Cerebellum (tissue), 4 donors: ENCODE measurements at places on chromosomes 1 and 21. TPM values are rescaled to one million over a fixed set of nuclear protein-coding genes. Genes with fewer than 3 reads are reported as not detected.

TRIM17 gene
- 4.0 TPM for total RNA-seq

FAM131C gene
- total RNA-seq = 1.8 TPM

IL12RB2 gene
- total RNA-seq = 1.3 TPM

ATF6 gene
- 29.0 TPM for total RNA-seq

CD34 gene
- 2.8 TPM for total RNA-seq

UBXN10 gene
- 2.6 TPM for total RNA-seq

DNA sequence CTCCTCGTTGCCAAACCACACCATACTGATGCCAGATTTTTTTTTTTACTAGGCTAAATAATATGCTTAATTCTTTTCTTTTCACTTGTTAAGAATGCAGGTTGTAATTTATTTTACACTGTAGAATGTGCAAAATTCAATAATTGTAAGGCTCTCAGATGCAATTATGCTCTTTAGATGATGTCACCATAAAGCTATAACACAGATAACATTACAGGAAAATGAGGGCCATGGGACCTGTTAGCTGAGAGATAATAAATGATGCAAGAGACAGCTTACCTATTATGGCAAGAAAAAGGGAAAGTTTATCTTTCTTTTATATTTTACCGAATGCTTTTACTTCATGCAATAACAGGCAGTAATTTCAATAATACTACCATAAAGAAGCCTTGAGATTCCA, 35.4 kb downstream of the CHRM3 start:
- DNase-seq = no peak

- DNase-seq = no peak
Measured at GRCh38 chr1:41359211-41360073, 1.8 kb upstream of the FOXO6 start.

- no peak for DNase-seq
Measured at GRCh38 chr1:5403935-5404334, 588.3 kb downstream of the NPHP4 start.

DNA sequence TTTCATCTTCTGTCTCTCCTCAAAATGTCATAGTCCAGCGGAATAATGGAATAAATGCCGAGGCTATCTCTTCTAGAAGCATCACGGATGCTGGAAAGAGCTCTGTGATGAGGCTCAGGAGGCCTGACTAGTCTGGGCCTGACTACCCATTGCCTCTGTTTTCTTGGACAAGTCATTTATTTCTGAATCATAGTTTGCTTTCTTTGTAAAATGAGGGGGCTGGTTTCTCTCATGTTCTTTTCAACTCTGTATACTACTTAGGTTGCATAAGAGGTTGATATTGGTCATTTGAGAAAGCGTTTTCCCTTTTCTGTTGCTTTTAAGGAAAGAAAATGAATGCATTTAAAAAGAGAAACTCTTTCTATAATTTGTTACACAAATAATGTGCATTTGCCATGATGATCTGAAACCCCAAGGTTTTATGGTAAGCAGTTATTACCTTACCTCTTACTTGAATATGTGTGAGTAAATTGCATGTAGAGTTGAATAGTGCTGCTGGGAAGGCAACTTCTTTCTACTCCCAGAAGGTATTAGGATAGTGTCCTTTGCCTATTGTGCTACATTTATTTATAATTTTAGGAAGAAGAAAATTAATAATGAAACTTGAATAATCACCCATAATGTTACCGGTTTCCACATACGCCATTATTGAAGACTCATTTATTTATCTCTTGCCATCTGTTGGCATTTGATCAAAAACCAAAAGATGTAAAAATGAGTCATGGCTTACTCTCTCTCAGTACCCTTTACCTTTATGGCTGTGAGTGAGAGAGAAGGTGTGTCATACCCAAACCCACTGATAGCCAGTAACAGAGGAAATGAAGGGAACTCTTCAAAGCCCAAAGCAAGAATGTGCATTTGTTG, 179.1 kb downstream of the FASLG start:
- no peak for DNase-seq

GRCh38 chr1:178692564-178693327, 32.3 kb upstream of the RALGPS2 start:
- DNase-seq = no peak

- no peak for DNase-seq
Measured at GRCh38 chr1:29124366-29125236, 898 bp upstream of the TMEM200B start.

DNA sequence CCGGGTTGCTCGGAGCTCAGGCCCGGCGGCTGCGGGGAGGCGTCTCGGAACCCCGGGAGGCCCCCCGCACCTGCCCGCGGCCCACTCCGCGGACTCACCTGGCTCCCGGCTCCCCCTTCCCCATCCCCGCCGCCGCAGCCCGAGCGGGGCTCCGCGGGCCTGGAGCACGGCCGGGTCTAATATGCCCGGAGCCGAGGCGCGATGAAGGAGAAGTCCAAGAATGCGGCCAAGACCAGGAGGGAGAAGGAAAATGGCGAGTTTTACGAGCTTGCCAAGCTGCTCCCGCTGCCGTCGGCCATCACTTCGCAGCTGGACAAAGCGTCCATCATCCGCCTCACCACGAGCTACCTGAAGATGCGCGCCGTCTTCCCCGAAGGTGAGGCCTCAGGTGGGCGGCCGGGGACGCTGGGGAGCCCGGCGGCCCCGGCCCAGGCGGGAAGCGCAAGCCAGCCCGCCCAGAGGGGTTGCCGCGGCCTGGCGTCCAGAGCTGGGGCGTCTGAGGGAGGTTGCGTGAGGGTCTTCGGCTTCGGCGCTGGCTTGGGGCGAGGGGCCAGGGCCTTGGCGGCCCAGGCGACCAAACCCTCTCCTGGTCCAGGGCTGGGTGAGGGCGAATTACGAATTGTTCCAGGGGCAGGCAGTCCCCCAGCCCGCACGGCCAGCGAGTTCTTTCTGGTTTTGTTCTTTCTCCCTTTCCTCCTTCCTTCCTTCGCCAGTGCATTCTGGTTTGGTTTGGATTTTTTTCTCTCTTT, 805 bp downstream of the SIM2 start:
- no peak for DNase-seq

DNA sequence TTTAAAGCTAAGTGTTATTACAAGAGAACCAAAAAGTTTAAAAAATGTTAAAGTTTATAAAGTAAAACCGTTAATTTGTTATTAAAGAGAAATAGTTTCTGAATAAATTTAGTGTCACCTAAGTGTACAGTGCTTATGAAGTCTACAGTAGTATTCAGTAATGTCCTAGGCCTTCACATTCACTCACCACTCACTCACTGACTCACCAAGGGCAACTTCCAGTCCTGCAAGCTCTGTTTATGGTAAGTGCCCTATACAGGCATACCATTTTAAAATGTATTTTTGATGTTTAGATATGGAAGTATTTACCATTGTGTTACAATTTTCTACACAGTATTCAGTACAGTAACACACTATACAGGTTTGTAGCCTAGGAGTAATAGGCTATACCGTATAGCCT, 60.1 kb upstream of the GCLM start:
- no peak for DNase-seq
